ENCODE measurements at places on chromosomes 16 and 17.

DNA sequence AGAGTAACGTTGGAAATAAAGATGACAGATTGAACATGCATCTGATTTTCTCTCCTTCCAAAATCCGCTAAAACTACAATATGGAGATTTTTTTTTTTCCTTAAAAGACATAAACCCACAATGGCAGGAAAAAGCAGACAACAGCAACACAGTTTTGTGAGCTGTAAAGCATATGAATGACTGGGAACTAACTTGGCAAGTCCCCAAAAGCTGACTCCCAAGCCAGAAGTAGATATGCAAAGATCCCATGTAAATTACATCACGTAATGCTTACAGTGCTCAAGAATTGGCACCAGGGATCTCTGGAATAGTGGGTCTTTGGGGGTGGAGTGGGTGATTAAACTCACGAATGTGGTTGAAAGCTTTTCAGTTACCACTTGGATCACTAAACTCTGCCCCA, 106.6 kb downstream of the ELAC2 start:
- no peak for DNase-seq

GRCh38 chr16:82185012-82185411, 15.0 kb upstream of the MPHOSPH6 start:
- DNase-seq, result no peak

DNA sequence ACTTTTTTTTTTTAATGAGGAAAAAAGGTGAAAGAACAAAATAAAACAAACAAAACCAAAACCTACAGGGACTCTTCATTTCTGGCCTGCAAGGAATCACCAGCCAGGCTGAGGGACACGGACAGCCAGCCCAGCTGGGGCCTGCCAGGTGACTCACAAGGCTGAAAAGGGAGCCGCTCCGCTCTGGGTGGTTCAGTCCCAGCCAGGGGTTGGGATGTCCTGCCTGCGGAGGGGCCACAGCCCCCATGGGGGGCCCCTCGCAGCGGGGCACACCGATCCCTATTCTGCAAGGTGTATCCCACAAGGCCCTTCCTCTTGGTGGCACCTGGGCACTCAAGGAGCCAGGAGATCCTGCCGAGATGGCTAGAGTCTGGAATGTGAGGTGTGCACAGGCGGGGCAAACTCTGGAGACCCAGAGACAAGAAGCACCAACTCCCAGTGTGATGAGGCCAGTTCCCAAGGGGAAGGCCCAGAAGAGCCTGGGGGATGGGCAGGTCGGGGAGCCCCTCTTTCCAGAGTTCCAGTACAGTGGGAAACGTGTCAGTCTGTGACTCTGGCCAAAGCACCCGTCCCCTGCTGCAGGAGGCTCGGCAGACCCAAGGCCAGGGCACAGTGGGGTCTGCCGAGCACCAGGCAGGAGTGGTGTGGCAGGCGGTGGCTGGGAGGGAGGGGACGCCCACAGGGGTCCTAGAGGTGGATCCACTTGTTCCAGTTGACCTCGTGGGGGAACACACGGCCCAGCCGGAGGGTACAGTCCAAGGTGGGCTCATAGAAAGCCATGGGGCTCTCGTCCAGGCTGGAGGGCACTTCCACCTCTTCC, 58.9 kb downstream of the IL21R start:
- DNase-seq, result no peak

DNA sequence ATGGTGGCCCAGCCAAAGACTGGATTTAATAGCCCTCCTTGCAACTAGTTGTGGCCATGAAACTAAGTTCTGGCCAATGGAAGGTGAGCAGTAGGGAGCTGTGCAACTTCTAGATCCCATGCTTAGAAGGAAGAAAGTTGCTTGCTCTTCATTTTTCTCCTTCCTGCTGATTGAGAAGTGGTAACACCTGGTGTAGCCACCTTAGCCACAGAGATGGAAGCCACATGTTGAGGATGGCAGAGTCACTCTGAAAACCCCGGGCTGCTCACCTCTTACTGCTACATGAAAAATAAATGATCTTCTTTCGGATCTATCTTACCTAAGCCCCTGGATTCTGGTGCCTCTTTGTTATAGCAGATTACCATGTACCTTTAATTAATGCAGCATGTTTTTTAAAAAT, 10.3 kb upstream of the ATP5MC1 start:
- DNase-seq, result no peak

- no peak for DNase-seq
Measured at GRCh38 chr17:3894911-3895343, 2.1 kb upstream of the CAMKK1 start.

- DNase-seq, result no peak
Measured at GRCh38 chr17:75681289-75681688, 14.2 kb downstream of the SAP30BP start.

- DNase-seq, result no peak
Measured at GRCh38 chr17:38560503-38561318, 45.0 kb downstream of the SRCIN1 start.

- no peak for DNase-seq
Measured at GRCh38 chr16:2883458-2883908, 468 bp downstream of the FLYWCH2 start.

DNA sequence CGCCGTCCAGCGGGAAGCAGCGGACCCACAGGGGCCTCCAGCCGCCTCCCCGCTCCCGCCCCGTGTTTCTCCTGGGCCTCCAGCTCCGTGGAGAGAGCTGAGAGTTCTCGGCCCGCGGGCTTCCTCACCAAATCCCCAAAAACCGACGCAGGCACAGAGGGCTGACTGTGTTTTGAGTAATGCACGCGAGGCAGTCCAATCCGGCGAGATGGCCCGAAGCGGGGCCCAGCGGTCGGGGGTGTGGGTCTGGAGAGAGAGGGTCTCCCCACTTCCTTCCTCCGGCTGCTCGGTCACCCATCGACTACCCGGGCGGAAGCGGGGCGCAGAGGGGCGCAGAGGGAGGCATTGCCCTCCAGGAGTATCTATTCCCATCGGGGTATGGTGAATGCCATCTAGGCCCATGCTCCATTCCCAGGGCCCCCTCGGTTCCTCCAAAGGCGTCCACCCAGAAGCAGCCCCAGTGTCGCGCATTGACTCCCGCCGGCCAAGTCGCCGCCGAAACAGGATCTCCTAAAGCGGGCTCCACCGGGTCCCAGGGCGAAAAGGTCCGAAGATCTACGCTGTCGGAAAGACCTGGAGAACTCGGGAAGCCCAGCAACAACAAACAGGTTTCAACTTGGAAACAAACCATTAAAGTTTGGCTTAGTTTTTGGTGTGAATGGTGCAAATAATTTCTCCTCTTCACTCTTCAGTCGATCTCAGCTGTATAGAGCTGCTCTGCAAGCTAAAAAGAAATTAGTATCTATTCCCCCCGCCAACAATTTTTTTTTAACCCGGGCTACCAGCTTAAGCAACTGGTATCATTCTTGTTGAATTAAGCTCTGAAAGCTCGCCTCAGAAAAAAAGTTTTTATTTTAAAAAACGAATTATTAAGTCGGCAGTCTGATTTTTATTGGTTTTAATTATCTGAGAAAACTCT, 19.2 kb upstream of the HOXB13 start:
- DNase-seq, result no peak

GRCh38 chr17:75729351-75729750, 8.1 kb downstream of the ITGB4 start:
- DNase-seq, result no peak

DNA sequence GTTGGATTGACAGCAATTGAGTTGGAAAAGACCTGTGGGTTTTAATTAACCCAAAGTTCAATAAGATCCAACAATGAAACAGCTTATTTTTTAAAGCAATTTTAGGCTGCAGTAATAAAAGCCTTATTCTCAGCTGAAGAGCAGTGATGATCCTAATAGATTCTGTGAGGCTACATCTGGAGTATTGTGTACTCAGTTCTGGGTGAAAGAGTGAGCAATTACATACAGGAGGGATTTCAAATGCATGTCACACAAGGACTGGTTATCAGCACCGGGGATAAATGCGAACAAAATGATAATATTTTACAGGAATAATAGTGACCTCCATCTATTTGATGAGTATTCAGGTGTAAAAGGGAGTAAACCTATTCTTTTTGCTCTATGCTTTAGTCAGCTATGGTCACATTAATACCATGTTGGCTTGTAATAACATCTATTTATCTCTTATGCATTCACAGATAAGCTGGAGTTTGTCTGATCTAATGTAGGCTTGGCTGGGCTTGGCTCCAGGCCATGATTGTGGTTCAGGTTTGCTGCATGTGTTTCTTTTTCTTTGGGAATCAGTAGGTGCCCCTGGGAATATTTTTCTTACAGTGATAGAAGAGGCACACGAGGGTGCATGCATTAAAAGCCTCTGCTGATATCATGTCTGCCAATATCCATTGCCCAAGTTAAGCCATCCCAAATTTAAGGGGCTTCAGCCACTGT, 22.2 kb upstream of the TOX3 start:
- DNase-seq, result no peak

DNA sequence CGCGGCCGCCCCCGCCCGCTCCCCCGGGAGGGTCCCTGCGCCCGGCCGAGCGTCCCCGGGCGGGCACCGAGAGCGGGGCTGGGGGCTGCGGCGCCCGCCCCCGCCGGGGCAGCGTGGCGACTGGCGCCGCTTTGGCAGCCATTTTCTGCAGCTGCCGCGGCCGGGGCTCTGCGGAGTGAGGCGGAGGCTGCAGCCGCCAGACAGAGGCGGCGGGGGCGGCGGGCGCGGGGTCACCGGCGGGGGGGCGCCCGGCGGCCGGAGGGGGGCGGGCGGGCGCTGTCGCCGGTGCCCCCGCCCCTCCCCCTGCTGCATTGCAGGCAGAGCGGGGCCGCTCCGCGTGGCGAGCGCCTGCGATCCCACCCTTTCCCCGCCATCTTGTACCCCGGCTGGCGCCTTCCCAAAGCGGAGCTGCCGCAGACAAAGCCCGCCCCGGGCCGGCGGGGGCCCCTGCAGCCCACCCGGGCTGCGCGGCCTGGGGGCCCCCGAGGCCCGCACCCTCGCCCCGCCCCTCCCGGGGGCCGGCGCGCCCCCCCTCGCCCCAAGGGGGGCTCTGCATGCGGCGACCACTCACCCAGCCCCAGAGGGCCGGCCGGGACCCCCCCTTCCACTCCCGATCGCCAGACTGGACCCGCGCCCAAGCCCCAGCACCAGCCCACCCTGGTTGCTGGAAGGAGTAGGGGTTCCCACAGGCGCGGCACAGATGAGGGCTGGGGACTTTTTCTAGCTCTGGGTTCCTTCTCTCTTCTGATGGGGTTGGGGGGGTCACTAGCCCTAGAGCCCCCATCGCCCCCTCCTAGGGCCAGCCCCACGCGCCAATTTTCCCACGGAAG, 16.6 kb upstream of the CBX8 start:
- no peak for DNase-seq

GRCh38 chr17:29126268-29126930, 53.8 kb downstream of the MYO18A start:
- DNase-seq, result no peak

- DNase-seq, result no peak
Measured at GRCh38 chr16:17944345-17944744, 392.2 kb downstream of the NPIPA8 start.

- DNase-seq, result no peak
Measured at GRCh38 chr16:88495268-88495772, 42.2 kb downstream of the ZFPM1 start.

DNA sequence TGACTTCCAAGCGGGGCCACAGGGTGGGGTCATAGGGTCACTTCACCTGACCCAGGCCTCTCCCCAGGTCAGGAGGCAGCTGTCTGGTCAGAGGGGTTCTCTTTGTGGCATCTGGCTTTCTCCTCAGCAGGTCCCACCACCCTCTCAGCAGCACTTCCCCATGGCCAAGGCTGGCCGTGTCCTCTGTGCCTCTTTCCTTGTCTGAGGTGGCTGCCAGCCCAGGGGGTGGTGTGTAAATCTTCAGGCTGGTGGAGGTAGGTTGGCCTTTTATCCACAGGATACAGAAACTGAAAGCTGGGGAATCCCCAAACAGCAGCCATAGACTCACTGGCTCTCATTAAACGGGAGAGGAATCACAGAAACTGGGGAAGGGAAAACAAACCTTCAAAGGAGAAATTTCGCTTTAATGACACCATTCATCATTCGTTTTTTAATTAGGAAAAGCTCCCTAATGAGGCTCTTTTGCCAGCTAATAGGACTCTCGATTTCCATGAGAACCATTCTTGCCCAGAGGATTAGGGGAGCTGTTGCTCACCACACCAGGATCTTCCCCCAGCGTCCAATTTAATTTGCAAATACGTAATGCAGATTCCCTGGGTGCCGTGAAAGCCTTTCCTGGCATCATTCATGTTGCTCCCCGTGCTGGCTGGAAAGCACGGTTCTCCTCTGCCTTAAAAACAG, 18.0 kb downstream of the C17orf75 start:
- peak; percentile 11 for DNase-seq

- DNase-seq, result no peak
Measured at GRCh38 chr16:7111265-7111664, 221.4 kb upstream of the RBFOX1 start.

DNA sequence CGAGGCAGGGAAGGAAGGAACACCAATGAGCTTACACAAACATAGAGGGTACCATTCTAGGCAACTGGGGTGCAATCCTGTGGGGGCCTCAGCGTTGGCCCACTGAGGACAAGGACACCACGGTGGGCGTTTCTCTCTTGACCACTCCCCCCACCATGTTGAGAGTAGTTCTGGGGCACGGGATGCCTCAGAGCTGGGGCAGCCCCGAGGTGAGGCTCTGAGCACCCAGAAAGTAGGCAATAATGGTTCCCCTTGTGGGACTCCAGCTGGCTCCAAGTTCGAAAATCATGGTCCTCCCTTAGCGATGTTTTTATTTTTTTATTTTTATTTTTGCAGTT, 5.1 kb downstream of the PRSS21 start:
- DNase-seq, result no peak

DNA sequence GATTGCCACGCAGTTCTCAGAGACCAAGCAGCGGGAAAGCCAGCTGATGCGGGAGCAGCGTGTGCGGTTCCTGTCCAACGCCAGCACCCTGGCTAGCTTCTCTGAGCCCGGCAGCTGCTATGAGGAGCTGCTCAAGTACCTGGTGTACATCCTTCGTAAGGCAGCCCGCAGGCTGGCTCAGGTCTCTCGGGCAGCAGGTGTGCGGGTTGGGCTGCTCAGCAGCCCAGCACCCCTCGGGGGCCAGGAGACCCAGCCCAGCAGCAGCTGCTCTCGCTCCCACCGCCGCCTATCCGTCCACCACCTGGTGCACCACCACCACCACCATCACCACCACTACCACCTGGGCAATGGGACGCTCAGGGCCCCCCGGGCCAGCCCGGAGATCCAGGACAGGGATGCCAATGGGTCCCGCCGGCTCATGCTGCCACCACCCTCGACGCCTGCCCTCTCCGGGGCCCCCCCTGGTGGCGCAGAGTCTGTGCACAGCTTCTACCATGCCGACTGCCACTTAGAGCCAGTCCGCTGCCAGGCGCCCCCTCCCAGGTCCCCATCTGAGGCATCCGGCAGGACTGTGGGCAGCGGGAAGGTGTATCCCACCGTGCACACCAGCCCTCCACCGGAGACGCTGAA, 15.2 kb downstream of the CACNA1G start:
- DNase-seq, result no peak
